ENCODE measurements at places on chromosomes 5 and 9.

- DNase-seq = no peak
Measured at GRCh38 chr5:123294544-123294943, 128.7 kb downstream of the CEP120 start.

GRCh38 chr5:97752871-97753270, 569.8 kb upstream of the RIOK2 start:
- no peak for DNase-seq

GRCh38 chr5:141965071-141965470, 3.8 kb upstream of the RNF14 start:
- DNase-seq = no peak

DNA sequence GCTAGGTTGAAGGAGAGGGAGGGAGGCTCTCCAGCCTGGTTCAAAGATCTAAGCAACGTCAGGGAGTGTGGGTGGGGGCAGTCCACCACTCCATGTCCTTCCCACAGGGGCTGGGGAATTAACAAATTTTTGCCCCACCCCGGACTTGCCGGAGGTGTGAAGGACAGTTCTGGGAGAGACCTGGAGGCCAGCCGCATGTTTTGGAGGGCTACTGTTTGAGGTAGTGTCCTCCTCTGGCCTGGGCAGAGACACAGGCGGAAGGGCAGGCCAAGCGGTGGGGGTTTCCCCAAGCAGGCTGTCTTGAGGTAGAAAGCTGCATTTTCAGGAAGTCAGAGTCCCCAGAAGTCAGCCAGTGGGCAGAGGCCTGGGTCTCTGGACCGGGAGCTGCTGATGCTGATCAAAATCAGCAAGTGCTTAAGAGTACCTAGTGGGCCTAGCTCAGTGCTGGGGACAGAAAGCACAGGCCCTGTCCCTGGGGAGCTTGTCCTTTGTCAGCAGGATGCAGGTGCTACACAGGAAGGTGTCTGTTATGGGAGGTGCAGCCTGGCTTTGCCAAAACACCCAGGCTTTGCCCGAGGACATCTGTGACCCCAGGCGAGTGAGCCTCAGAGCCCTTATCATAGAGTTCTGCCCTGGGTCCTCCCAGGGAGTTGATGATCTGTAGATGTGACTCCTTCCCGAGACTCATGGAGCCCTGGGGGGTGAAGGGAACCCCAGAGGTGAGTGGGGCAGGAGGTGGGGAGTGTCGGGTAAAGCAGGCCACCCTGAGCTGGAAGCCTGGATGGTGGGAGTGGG, 18.5 kb downstream of the JADE2 start:
- no peak for DNase-seq

DNA sequence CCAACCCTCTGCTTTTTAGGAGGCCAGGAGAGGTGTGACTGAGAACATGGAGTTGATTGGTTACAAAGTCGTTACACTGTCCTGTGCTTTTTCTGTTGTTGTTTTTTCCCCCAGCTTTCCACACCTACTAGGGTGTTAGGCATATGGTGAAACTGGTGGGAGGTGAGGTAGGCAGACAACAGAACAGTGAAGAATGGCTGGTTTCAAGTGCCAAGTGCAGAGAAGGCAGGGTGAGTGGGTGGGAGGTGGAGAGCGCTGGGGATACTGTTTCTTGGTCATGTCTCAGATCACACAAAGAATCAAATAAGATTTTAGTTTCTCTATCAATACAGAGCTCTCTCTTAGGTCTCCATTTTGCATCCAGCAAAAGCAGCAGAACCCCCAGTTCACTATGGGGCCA, 2.2 kb upstream of the SPTAN1 start:
- DNase-seq = no peak

GRCh38 chr9:106286249-106286648, 576.7 kb upstream of the ZNF462 start:
- no peak for DNase-seq

DNA sequence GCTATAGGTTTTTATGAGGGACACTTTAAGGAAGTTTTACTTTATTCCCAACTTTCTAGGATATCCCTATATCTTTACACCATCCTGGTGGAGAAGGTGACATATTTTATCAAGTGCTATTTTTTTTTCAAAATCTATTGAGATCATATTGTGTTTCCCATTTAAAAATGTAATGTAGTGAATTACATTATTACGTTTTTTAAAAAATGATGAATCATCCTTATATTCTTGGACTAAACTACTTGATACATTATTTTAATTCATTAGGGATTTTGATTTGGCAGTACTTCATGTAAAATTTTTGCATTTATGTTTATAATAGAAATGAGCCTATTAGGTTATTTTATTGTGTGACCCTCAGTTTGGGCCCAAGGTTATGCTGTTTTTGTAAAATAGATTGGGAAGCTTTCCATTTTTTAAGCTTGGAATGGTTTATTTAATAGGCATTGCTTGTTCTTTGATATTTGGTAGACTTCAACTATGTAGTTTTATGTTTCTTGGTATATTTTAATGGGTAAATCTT, 4.1 kb downstream of the TMEM38B start:
- DNase-seq = no peak

- no peak for DNase-seq
Measured at GRCh38 chr9:99416007-99416406, 193.9 kb downstream of the SEC61B start.

GRCh38 chr5:173429489-173430150, 101.4 kb upstream of the STC2 start:
- no peak for DNase-seq

- DNase-seq = no peak
Measured at GRCh38 chr5:73751254-73751914, 125.4 kb downstream of the ARHGEF28 start.

- DNase-seq = no peak
Measured at GRCh38 chr9:18362901-18363685, 110.9 kb upstream of the ADAMTSL1 start.

DNA sequence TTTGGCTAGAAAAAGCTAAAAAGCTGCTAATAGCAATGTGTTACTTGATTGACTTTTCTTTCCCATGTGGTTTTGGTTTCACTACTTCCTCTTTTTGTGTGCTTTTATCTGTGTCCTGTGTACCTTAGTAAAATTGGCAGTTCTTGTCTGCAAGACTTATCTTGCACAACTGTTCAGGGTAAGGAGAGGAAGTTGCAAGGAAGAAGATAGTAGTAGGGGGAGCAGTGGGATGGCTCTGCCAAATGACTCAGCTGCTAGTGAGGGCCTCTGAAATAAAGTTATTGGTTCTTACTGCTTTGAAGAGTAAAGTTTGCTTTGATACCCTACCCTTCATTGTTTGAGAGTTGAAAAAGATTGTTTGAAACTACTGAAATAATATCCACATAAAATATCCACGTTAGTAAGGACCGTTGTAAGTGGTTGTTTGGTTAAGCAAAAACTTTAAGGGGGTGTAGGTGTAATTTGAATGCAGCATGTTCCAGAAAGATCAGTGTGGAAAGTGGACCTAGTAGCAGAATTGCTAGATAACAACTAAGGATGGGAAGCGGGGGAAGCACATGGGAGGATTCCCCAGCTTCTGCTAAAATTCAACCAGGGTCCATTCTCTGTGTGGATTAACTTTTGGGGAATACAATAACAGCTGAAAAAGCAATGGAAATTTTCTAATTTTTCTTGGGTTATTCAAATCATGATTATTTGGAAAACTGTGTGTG, 123.5 kb downstream of the SCAMP1 start:
- DNase-seq = no peak

DNA sequence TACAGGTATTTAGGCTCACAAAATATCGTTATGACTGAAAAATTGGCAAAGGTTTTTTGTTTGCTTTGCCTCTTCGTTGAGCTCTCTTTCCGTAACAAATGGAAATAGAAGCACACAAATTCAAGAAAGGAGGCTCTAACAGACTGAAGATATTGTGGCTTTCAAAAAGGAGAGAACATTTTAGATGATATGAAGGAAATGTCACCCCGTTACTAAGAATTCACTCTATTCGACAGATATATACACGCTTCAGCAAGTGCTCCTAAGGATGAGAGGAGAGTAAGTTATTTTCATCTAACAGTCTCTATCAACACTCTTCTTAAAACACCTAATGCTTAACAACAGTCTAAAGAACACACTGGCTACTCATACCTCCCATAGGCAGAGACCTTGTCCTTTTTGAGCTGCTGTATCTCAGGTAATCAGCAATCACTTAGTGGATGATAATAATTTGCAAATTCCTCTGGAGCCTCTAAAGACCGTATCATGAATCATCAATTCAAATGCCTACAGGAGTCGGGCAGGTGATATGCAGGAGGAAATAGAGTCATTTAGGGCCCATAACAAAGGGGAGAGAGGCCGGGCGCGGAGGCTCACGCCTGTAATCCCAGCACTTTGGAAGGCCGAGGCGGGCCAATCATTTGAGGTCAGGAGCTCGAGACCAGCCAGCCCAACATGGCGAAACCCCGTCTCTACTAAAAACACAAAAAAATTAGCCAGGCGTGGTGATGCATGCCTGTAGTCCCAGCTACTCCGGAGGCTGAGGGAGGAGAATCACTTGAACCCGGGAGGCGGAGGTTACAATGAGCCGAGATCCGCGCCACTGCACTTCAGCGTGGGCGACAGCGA, 1.4 kb upstream of the HSDL2 start:
- DNase-seq = no peak

DNA sequence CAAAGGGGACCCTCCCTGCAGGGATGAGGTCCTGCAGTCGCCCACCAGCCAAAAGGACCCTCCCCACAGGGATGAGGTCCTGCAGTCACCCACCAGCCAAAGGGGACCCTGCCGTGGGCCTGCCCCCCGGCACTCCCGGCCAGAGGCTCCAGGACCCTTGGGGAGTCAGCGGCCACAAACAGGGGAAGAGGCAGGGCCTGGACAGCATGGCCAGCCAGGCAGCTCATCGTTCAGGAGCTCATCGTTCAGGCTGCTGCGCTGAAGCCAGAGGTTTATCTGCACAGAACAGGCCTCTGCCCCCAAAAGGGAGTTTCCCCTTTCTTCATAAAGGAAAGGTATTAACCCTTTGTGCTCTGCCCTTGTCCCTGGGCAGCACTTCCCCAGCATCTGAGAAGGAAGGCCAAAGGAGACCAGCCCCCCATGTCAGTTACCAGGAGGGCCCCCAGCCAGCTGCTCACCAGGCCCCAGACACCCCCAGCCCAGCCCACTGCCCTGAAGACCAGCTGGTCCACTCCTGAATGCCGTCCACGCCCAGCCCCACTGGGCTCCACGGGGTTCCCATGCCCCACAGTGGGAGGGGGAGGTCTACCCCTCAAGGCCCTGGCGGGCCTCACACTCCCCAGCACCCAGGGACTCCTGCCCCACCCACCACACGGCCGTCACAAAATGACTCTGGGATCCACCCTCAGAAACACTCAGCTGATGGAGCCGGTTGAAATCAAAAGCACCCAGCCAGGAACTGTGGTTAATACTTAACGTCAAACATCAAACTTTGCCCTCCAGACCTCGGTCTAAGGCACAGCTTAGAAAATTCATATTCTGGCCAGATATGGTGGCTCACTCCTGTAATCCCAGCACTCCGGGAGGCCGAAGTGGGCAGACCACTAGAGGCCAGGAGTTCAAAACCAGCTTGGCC, 6.3 kb downstream of the SLC12A7 start:
- no peak for DNase-seq

- no peak for DNase-seq
Measured at GRCh38 chr5:105034401-105034763, 1471.8 kb upstream of the NUDT12 start.

DNA sequence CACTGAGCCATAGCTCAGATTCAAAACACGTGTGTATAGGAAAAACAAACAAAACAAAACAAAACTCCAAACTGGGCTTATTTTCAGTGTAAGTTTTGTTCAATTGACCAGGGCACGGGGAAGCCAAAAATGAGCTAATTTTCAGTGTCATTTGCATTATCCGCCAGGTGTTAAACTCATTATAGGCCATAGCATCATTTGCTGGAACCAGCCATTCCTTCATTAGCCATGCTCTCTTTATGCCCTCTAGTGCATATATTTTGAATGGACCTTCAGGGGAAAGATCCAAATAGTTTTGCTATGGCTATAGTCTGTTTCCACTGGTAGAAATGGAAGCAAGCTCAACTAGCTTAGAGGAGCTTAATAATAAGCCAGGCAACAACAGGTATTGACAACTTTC, 1205.2 kb upstream of the DMAC1 start:
- peak; percentile 6 for DNase-seq

DNA sequence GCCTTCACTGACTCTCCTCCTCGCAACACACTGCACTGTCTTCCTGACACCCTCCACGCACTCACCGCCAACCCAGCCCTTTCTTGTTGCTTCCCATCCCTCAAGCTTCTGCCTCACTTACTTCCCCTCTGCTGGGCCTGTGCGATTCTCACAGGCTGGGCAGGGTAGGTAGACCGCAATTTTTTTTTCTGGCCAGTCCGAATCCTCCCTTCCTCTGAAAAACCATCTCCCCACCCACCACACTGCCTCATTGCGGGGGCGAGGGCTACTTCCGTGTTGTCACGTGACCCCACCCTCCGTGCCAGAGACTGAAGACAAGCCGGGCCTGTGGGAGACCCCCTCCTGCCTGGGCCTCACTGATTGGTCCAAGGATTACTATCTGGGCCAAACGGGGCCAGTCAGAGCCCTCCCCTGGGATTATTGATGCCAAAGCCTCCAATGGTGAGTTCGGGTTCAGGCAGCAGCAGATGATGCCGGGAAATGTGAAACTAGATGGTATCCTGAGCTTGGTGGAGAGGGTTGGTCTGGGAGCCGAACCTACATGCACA, 73.1 kb downstream of the STK10 start:
- no peak for DNase-seq

DNA sequence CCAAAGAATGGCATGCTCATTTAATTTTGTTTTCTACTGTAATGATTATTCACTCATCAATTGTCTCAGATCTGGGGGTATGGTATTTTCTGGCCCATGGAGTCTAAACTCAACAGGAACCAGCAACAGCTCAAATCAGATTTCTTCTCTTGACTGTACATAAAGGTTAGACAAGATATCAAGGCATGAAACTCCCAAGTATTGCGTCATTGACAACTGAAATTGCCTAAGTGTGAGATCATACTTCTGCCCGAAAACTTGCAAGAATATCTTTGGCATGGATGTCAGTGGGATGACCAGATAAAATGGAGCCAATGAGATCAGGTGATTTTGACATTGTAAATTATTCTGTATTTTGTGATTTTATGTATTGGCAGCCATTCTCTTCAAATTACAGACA, 141.7 kb upstream of the STK32A start:
- no peak for DNase-seq

GRCh38 chr5:42950456-42951292, 89.4 kb downstream of the ANXA2R start:
- DNase-seq = peak; percentile 68

DNA sequence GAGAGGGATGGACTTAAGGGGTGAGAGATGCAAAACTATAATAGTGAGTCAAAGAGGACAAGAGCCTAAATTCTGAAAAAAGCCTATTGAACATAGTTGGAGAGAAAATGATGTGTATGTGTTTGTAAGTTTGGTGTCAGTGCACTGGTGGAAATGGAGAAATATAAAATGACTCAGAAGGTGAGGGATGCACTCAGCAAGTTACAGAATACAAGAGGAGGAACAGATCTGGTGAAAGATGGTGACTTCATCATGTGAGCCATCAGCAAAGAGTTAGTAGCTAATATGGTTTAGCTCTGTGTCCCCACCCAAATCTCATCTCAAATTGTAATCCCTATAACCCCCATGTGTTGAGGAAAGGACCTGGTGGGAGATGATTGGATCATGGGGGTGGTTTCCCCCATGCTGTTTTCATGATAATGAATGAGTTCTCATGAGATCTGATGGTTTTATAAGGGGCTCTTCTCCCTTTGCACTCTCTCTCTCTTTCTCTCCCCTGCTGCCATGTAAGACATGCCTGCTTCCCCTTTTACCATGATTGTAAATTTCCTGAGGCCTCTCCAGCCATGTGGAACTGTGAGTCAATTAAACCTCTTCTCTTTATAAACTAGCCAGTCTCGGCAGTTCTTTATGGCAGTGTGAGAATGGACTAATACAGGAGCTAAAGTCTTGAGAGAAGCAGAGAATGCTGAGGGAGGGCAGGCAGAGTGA, 30.4 kb upstream of the FYB1 start:
- DNase-seq = no peak

Measured in NCI-H2107 (cell line).